Spinal cord (tissue), 10 donors: ENCODE measurements at places on chromosomes 4 and X. TPM values are rescaled to one million over a fixed set of nuclear protein-coding genes. Genes with fewer than 3 reads are reported as not detected.

SOWAHB gene
- total RNA-seq: 1.5 TPM

GRCh38 chrX:63993936-63994335, 208.9 kb upstream of the ARHGEF9 start:
- H3K4me3 ChIP-seq: no peak overlapping the region
- DNase-seq: no peak
- H3K4me1 ChIP-seq: no peaks in the 10 kb centered on the region
- H3K27me3 ChIP-seq: no peaks in the 10 kb centered on the region
- no peak overlapping the region for H3K27ac ChIP-seq
- no peaks in the 10 kb centered on the region for H3K36me3 ChIP-seq

- H3K4me3 ChIP-seq: no peak overlapping the region
- H3K4me1 ChIP-seq: no peaks in the 10 kb centered on the region
- DNase-seq: no peak
- no peaks in the 10 kb centered on the region for H3K36me3 ChIP-seq
- no peaks in the 10 kb centered on the region for H3K27me3 ChIP-seq
- H3K27ac ChIP-seq: no peak overlapping the region
Measured at GRCh38 chr4:48042979-48043461, 26.4 kb downstream of the NIPAL1 start.

- H3K4me3 ChIP-seq: no peak overlapping the region
- H3K27me3 ChIP-seq: peaks cover 27% of the 10 kb centered on the region
- H3K4me1 ChIP-seq: no peaks in the 10 kb centered on the region
- no peaks in the 10 kb centered on the region for H3K36me3 ChIP-seq
- no peak overlapping the region for H3K27ac ChIP-seq
Measured at GRCh38 chrX:115531818-115532403, 29.1 kb upstream of the PLS3 start.

DNA sequence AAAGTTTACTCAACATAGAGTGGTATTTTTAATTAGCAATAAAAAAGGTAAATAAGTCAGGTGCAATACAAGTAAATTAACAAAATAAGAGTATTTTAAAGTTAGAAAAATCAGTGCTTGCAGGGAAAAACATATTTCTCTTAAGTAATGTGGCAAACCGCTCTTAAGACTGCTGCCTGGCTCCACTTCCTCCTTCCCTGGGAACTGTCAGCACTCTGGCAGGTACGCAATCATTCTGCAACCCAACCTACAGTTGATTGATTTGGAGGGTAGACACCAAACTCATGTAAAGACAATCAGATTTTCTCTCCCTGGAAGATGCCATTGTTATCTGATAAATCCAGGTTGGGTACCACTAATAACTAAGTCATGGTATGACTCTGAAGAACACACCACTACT, 63.9 kb downstream of the PPP3CA start:
- no peak overlapping the region for H3K27ac ChIP-seq
- no peak overlapping the region for H3K4me3 ChIP-seq
- no peak for DNase-seq
- H3K27me3 ChIP-seq: no peaks in the 10 kb centered on the region
- peaks cover 2% of the 10 kb centered on the region for H3K4me1 ChIP-seq
- no peaks in the 10 kb centered on the region for H3K36me3 ChIP-seq

- H3K4me1 ChIP-seq: no peaks in the 10 kb centered on the region
- H3K27ac ChIP-seq: no peak overlapping the region
- H3K27me3 ChIP-seq: no peaks in the 10 kb centered on the region
- no peak overlapping the region for H3K4me3 ChIP-seq
- H3K36me3 ChIP-seq: peaks cover 9% of the 10 kb centered on the region
- no peak for DNase-seq
Measured at GRCh38 chr4:158850800-158851644, 82.2 kb downstream of the FNIP2 start.
